ENCODE measurements at places on chromosomes 7 and 10. TPM values are rescaled to one million over a fixed set of nuclear protein-coding genes. Genes with fewer than 3 reads are reported as not detected.
A peak's percentile ranks its signal among the peaks of the same experiment; 100 is the strongest.

DNA sequence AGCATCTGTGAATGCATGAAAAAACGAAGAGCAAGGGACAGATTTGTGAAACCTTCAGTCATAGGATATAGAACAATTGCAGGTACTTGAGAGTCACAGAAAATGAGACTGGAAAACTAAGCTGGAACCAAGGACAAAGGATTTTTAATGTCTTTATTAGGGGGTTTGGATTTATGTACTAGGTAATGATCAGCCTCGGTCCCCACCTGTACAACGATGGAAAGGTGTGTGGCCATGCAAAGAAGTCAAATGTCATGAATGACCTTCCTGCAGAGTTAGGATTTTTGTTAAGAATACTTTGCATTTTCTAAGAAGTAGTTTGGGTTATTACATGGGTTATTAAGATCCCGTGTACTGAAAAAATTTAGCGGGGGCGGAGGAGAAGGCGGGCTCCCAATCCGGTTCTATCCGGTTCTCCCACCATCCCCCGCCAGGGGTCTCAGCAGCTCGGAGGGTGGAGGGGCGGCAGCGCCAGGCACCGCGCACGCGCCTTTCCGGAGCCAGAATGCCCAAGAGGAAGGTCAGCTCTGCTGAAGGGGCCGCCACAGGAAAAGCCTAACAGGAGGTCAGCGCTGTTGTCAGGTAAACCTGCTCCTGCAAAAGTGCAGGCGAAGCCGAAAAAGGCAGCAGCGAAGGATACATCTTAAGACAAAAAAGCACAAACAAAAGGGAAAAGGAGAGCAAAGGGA lies 327.5 kb upstream of the PLXDC2 start:
- no peak for DNase-seq

- DNase-seq = no peak
Measured at GRCh38 chr7:96740130-96740529, 30.5 kb upstream of the SEM1 start.

DNA sequence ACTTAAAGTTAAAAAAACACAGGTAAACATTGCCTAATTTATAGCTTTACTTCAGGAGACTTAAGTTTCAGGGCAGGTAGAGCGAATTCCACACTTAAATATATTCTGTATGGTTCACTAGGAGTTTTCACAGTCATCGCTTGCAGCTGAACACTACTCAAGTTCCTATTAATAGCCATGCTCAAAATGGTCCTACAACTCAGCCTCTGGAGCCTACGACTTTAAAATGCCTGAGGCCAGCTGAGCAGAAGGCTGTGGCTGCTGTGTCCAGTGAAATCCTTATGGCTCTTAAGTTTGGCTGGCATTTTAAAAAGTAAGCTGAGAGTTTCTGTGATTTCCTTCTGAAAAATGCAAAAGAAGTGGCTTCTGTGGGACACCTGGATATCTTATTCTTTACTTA lies 105.4 kb upstream of the GLI3 start:
- no peak for DNase-seq

DNA sequence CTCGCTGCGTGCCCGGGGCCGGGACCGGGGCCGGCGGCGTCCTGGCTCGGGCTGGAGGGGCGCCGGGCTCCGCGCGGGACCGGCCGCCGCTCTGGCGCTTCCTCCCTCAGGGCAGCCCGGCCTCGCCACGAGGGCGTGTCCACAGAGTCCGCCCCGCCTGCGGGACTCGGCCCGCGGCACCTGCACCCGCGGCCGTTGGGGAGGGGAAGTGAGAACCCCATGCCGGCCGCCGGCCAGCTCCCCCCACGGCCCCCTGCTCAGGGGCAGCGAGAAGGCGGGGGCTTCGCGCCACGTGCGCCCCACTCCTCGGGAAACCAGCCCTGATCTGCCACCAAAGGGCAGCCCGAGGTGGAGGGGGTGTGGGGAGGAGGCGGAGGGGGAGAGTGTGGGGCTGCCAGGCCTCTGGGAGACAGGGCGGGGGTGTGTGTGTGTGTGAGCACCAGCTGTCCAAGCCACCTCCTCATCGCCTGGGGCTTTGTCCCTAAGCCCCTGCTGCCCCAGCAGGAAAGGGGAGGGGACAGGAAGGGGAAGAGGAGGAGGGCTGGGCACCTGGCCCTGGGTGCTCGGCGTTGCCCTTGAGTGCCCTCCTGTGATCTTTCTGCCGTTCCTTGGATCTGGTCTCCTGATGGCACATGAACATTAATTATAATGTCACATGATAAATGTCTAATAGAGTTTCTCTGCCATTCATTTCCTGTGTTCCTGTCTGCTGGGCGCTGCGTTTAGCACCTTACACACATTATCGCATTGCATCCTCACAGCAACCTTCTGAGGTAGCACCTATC lies at the start of gene PIK3AP1:
Gene PIK3AP1, minus strand, starts transcription at position 93 of the 785 bp plus-strand sequence. CDS start 120 bp downstream, outside the sequence.
- no peak for DNase-seq

Gene MEOX2
- 53.9 TPM for total RNA-seq

DNA sequence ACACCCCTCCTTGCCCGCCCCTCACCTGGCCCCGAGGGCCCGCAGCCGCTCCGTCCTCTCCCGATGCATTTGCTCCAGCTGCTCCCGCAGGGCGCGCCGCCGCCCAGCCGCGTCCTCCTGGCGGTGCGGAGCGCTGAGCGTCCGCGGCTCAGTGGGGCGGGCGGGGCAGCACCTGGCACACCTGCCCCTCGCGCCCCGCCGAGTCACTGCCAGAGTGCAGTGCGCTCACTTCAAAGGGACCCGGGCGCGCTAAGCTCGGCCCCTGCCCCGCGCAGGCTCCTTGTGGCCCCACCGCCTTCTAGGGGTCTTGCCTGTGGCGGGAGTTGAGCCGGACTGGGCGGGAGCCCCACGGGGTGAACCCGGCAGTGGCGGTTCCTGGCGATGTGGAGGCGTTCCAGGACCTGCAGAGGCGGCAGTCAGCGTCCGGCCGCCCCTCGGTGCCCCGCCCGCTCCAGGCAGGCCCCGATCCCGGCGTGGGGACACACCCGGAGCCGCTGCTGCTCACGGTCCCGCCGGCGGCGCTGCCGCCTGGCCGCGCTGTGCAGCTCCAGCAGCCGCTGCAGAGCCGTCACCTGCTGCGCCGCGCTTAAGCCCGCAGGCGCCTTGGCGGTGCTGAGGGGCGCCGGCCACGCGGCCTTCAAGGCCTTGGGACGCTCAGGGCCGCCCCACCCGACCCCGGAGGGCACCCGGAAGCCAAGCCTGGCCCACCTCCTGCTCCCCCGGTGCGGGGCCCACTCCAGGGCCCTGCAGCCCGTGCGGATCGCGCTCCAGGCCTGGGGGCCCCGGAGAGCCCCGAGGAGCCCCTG lies 6.7 kb downstream of the ATP6V1F start:
- peak; percentile 59 for DNase-seq

Gene ZNF107
- total RNA-seq = 4.6 TPM

- peak; percentile 34 for DNase-seq
Measured at GRCh38 chr7:125136755-125137532, 207.3 kb upstream of the POT1 start.

DNA sequence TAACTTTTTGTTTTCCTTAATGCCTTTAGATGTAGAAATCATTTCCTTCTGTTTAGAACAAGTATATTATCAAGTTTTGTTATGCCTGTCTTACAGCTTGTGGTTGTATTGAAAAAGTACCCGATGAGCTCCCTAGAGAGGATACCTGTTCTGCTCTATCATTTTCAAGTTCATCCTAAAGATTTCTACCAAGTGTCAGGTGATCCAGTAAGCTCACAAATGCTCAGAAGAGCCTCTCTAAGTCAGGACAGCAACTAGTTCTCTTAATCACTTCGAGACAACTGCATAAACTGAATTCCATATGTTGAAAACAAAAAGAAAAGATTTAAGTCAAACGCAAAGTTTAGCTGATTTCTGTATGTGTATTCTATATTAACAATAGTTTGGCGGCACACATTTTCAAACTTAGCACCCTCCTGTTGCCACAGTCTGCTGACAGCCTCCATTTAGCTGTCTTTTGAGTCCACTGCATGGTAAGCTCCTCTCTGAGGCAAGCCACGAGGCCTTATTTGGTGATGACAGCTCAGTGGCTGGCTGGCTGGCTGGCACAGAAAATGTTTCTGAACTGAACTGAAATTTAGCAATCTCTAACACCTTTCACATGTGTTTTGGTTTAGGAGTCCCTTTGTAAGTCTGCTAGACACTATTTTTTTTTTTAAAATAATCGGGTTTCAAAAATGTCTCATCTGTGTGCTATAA lies 59.4 kb downstream of the SEMA3C start:
- no peak for DNase-seq

- no peak for DNase-seq
Measured at GRCh38 chr10:116779076-116779687, 36.8 kb upstream of the HSPA12A start.

Gene ABLIM1
- 141 TPM for total RNA-seq

DNA sequence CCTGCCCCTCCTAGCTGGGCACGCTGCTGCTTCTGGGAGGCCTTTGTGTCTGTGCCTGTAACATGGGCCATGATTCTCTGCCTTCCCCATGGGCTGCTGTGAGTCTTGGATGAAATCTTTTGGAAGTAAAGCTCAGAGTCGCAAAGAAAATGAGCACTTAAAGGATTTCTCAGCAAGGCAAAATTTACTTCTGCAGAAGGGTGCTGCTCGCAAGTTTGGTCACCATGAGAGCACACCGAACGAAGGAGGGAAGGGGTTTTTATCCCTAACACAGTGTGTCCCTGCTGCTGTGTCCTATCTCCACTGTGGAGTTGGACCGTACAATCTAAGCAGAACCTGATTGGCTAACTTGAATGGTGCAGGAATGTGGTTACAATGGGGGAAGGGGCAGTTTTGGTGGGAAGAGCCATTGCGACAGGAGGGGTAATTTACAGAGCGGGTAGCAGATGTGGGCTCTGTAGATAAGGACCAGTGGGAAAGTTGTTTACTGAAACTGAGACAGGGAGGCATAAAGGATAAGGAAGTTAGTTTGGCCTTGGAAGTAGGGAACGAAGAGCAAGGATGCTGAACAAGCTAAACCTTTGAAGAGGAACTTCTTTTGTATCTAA lies 57.5 kb downstream of the FANK1 start:
- DNase-seq = no peak

- DNase-seq = no peak
Measured at GRCh38 chr10:11505639-11506038, 105.8 kb downstream of the USP6NL start.

Gene TAS2R4
- 0.42 TPM for total RNA-seq

GRCh38 chr7:123673137-123673732 lies 17.6 kb downstream of the LMOD2 start:
- DNase-seq = no peak

DNA sequence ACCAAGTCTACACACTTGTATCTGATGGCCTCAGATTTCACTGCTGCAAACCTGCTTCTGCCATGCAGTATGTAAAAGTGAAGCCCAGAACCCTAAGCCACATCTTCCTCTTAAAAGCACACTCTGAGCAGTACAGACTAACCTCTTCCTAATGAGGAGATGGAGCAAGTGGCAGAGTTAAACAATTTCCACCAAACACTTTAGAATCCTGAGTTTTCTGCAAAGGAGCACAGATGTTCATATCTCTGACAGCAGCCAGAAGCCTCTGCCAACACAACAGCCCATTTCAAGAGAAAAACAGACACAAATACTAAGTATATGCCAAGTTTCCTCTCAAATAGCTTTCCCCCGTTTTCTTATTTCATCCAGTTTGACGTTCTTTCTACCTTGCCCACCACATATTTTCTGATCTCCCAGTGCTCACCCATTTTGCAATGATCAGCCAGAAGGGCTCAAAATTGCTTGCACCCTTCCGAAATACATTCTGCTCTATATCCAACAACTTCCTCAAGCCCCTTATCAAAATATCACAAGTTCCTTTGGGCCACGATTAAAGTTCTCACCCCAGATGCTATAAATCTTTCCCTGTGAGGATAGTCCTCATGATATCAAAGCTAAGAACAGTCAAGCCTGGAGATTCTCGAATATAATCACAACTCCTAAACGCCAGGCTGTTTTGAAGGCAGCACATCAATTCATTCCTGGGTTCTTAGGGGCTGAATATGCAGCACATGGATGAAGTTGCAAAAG lies 27.5 kb downstream of the ELMO1 start:
- DNase-seq = no peak

DNA sequence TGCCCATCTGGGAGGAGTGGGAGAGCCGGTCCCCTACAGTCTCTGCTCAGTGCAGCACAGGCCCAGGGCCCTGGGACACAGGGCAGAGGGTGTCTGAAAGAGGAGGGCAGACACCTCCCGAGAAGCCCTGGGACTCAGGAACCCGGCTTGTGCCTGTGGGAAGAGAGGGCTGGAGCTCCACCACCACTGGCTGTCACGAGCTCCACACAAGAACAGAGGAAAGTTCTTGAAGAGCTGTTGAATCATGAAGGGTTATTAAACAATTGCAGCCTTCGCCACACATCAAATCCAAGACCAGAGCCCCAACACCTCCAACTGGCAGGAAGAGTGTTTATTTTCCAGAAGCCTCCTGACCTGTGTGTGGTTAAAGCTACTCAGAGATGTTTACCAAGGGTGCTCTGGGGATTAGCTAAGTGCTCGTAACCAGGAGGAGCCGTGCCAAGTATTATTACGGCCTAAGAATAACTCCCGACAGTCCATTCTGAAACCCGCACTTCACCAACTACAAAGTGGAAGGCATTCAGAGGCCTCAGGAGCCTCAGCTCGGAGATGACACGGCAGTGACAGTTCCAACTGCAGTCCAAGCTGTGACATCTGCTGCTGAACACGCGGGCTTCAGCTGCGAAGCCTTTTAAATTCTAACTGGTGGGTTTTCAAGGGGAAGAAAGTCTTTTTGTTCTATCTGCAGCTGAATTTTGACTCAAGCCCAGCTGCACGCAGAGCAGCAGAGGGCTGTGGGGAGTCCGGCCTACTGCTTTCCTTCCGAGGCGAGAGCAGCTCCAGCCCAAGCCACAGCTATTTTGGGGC lies 75.1 kb downstream of the MAD1L1 start:
- DNase-seq = no peak

DNA sequence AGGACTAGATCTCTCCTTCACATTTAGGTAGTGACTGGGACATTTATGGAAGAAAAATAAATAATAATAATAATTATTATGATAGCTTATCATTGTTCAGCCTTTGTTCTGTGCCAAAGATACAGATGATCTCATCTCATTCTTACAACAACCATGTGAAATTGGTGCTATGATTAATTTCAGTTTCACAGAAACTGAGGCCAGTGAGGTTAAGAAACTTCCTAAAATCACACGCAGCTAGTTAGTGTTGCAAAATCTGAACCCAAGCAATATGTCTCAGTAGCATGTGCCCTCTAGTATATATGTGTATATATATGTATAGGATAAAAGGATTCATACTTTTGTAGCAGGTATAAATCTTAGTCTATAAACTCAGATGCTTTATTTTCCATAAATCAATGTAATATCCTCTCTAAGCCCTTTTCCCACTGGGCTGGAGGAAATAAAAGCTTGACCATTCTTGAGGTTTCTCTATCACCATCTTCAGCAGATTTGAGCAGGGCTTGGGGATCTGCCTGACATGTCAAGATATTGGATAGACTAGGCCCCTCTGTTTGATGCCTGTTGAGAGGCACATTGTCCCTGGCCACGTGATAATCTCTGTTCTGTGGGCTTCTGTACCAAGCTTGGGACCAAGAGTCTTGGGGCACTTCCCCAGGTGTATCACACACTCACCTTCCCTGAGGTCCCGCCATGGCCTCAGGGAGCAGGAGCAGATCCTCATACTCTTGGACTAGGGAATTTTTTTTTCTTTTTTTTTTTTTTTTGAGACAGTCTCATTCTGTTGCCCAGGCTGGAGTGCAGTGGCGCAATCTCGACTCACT lies 172.6 kb upstream of the NRP1 start:
- peak; percentile 44 for DNase-seq

GRCh38 chr10:9334270-9334669 lies 1279.8 kb downstream of the GATA3 start:
- no peak for DNase-seq

All from dermis blood vessel endothelial cell (primary cell).